CD4-positive, alpha-beta T cell treated with Interleukin-15 for 1 hour (primary cell): ENCODE measurements at places on chromosomes 7 and 10.

- DNase-seq, result no peak
These were observed 13.0 kb downstream of the ESYT2 start for GRCh38 chr7:158816271-158816670.

DNA sequence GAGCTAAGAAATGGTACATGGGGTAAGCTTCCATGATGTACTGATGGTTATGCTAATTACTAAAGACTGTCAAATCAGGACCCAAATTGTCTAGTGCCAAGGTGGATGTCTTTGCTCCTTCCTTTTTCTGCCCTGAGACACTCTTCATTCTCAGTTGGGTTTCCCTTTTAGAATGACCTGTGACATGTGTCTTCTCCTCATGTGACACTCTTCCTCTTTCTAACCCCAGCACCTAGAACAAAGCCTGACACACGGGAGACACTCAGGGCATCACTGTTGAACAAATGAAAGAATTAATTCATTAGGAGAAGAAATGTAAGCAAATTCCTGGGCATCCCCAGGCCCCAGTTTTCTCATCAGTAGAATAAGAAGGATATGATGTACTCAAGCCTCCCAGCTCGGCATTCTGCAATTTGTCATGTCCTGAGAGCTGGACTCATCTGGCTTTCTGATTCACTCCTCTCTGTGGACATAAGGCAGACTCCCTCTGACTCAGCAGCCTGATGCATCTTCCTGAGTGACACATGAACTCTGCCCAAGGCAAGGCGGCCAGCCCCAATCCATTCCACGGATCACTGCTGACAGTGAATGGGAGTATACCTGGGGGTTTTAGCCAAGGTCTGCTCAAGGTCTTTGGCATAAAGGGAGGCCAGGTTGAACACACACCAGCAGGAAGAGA lies 473.8 kb downstream of the KCNMA1 start:
- DNase-seq, result no peak

- DNase-seq, result no peak
These were observed 142.7 kb downstream of the ADARB2 start for GRCh38 chr10:1594372-1595241.

GRCh38 chr7:25014756-25015155 lies 34.8 kb upstream of the OSBPL3 start:
- DNase-seq, result no peak

- DNase-seq, result no peak
These were observed 14.2 kb downstream of the ZNF775 start for GRCh38 chr7:150393325-150393724.

- DNase-seq, result no peak
These were observed 12.8 kb downstream of the CPXM2 start for GRCh38 chr10:123878666-123879303.

DNA sequence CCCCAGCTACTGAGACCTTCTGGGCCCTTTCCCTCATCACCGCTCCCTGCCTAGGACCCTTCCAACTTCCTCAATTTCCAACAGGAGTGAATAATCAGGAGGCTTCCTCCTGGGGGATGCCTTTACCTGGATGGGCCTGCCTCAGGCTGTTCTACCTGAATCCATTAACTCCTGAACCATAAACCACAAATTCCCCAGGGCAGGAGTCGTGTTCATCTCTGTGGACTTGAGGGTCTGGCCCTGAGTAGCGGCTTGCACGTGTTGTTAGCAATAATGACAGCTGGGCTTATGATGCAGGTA lies 105.1 kb upstream of the GPR26 start:
- DNase-seq, result no peak

DNA sequence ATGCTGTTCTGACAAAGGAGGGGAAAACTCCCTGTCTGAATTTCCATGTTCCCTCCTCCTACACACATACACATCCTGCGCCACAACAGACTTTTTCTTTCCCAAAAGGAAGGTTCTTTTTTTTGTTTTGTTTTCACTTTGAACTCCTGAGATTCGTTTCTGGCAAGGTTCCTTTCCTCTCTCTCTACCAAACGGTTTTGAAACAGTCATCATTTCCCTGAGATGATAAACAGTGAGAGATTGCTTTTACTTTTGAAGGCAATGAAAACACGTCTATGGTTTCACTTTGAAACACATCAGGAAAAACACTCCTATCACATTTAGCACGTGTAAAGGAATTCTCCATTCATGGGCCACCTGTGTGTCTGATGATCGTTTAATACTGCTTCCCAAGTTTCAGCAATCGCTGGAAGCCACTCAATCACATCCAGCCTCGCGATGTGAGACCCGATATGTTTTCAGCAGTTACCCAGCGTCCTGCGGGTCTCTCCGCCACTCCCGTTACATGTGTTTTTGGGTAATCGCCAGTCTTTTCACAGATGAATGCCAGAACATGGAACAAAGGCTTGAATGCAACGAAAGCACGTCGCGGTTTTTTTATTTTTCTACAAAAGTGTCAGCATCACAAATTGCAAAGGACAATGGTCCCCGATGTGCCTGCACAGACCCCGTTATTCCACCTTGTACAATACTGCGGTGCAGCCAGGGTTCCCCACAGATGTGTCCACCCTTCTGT lies 62.8 kb upstream of the CUX1 start:
- DNase-seq, result no peak

- no peak for DNase-seq
These were observed 41.1 kb downstream of the CCDC3 start for GRCh38 chr10:12960334-12960898.

- no peak for DNase-seq
These were observed 83.8 kb upstream of the TMEM168 start for GRCh38 chr7:112873831-112874553.
